ENCODE measurements at places on chromosomes 16 and 17. TPM values are rescaled to one million over a fixed set of nuclear protein-coding genes. Genes with fewer than 3 reads are reported as not detected.

DNA sequence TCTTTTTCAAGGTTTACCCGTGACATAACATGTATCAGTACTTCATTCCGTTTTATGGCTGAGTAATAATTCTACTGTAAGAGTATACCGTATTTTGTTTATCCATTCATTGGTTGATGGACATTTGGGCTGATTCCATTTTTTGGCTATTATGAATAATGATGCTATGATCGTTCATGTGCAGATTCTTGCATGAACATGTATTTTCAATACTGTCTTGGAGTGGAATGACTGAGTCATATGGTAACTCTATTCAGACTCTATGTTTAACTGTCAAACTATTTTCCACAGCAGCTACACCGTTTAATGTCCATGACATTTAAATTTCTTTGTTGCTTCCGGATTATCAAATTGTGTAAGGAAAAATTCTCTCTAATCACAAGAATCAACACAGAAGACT, 17.9 kb downstream of the BFAR start:
- DNase-seq = no peak

DNA sequence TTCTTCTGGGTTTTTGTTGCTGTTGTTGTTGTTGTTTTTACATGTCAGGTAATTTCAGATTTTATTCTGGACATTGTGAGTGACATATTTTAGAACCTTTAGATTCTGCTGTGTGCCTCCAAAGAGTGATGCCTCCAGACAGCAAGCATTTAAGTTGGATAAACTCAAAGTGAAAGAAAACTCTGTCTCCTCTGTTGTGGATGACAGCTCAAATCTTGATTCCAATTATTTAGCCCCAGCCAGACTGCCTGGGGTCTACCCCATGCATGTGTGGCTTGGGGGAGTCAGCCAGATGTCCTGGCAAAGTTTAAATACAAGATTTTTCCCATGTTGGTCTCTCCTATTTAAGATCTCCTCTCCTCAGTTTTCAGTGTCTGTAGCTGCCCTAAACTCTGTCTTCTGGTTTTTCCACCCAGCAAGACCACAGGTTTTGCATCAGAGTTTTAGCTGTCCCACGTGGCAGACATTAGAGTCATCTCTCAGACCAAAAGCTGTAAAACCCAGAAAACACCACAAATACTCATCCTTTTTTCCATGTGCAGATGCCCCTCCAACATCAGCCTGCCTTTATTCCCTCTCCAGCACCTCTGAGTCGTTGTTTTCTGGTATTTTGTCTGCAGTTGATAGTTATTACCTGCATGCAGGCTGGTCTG, 19.4 kb upstream of the ZNF469 start:
- DNase-seq = no peak

DNA sequence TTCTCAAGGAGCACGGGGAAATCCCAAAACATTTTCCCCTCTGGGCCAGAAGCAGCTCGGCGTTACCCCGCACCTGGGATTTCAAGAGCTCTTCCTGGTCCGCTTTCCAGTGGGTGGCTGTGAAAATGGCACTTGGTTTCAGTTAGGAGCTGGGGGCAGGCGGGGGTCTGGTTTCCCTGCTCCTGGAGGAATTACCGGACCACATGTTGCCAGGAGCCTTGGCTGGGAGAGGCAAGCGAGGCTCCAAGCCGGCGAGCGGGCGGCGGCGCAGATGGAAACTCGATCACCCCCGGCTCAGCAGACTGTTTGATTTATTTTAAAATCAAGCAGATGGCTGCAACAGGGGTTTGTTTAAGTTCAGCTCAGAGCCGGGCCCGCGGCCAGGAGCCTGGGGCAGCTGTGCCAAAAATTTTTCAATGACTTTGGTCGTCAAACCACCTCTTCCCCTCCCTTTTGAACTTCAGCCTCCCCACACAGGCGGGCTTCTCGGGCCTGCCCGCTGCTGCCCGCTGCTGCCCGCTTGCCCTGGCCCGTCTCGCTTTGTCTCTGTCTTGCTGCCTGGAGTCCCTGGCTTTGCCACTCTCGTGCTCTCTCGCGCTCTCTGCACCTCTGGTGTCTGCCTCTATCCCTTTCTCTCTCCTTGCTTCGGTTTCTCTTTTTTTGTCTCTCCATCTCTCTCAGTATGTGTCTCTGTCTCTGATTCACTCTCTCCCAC, 108.0 kb upstream of the CIBAR2 start:
- peak; percentile 85 for DNase-seq

- no peak for DNase-seq
Observed at GRCh38 chr17:69009930-69010329, 50.8 kb downstream of the ABCA9 start.

DNA sequence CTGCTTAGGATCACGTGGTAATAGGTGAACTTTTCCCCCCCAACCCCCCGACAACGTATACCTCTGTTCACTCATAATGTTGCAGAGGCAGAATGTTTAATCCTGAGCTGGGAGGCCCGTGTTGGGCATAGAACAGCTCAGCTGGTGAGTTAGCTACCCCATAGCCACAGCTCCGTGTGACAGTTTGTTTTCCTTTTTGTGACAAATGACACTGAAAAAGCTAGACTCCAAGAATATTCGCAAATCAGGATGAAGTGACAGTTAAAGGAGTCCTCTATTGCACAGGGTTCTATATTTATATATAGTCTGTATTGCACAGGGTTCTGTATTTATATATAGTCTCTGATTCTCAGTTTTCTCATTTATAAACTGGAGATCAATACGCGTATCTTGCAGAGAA, 33.8 kb downstream of the MYH13 start:
- no peak for DNase-seq

GRCh38 chr17:35345926-35346771, 27.3 kb downstream of the SLFN11 start:
- DNase-seq = peak; percentile 7

- no peak for DNase-seq
Observed at GRCh38 chr16:8516471-8516870, 73.8 kb downstream of the TMEM114 start.

SARM1 gene
- total RNA-seq = 10.2 TPM

ASB16 gene
- total RNA-seq = 0.69 TPM

C16orf46 gene
- 0.63 TPM for total RNA-seq

Data from urinary bladder (tissue), 4 donors.